ENCODE measurements at places on chromosomes 3 and 15. TPM values are rescaled to one million over a fixed set of nuclear protein-coding genes. Genes with fewer than 3 reads are reported as not detected.

DNA sequence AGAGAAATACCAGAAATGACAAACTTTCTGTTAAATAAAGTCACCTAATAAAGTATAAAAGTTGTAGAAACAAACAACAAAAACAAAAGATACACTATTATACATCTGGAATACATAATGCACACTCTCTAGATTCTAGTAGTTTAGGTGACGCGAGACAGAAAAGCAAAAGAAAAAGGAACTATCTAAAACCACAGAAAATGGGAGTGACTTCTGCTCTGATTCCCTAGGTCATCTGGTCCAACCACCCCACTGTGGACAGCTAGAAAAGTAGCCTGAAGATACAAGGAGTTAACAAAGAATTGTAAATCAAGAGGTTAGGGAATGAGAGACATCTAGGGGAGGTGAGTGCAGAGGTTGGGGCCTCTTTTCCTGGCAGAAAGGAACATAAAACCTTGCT is 39.1 kb downstream of the DHX36 start:
- no peak for DNase-seq

DNA sequence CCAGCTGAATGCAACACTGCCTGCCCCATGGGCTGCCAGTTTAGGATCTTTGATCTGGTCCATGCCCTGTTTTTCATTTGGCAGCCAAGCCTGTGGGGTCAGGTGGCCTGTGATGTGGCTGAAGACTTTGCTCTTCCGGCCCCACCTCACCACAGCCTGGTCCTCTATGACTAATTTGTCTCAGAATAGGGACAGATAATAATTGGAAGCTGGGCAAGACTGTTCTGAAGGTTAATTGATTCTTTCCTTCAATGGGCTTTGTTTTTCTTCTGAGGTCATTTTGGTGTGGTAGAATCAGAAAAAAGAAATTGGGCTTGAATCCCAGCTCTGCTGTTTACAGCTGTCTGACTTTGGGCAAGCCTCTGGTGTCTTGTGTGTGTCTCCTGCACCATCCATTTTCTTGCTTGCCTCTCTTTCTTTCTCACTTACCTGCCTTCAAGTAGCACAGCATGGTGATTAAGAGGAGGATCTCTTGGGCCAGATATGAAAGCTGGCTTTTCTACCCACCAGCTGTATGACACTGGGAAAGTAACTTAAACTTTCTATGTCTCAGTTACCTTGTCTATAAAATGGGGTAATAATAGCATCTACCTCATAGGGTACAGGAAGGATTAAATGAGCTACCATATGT is 24.2 kb downstream of the ABHD2 start:
- peak; percentile 67 for DNase-seq

DNA sequence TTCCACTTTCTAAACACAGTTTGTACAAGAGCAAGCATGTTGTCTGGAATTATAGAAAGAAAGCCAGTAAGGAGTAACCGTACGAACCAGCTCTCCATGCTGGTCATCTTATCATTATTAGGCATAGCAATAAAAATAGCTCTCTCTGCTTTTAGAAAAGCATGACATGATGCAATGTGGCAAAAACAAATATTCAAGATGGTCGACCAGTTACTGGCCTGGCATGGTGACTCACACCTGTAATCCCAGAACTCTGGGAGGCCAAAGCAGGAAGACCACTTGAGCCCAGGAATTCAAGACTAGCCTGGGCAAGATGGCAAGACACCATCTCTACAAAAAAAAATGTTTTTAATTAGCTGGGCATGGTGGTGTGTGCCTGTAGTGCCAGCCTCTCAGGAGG is 2.6 kb upstream of the MAP4 start:
- peak; percentile 68 for DNase-seq

DNA sequence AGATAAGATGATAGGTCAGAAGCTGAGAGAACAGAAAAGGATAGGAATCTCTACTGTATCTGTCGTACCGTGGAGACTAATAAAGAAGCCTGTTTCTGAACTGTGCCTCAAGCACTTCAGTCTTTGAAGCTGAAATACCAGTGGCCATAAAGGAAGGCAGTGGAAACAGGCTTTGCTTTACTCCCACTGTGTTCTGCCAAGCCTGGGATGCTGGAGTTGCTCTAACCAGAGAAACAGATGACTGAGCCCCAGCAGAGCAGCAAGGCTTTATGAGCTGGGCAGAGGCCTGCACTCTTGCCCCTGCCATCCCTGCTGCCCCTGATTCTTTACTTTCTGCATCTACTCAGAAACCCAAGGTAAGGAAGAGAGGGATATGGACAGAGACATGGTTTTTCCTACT is 89.4 kb downstream of the PDE8A start:
- DNase-seq: no peak

DNA sequence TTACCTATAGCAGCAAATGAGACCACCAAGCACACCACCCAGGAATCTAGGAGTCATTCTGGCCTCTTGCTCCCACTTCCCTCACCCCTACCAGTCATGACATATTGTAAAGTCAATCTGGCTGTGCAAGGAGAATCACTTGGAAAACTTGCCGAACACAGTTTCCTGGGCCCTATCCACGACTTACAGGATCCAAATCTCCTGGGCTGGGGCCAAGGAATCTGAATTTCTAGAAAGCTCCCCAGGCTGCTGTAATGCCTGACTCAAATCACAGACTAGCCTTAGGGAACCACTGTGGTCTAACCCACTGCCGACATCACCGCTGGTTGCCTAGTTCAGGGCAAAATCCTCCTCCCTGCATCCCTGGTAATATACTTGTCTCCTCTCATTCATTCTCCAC is 4.2 kb upstream of the CRABP1 start:
- no peak for DNase-seq

CNTN3 gene
- polyA plus RNA-seq: 0.03 TPM
